ENCODE measurements at places on chromosomes 5 and 9. TPM values are rescaled to one million over a fixed set of nuclear protein-coding genes. Genes with fewer than 3 reads are reported as not detected.

The CDH9 gene
- total RNA-seq: not detected

The NSG2 gene
- not detected for total RNA-seq

DNA sequence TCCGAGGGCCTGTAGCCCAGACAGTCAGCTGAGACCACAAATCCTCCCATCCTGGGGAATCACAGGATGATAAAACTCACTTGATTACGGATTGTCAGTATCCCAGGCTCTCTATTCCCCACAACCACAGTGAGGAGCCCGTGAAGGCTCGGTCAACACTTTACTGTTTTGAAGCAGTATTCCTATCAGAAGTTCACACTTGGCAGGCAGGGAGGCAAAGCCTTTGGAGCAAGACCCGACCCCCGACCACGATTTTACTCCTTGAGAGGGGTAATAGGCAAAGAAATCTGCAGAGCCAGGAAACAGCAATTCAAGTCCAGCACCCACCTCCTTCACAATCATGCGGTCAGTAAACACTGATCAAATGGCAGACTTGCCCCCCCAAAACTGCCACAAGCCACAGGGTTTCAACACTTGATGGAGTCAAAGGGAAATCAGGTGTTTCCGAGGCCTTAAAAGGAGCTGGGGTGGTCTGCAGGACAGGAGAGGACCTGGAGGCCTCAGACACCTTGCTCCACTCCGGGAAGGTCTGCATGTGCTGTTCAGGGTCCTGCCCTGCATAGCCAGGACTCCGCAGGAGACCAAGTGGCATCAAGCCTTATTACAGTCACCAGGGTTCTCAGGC is 25.2 kb downstream of the BICD2 start:
- no peak for DNase-seq

GRCh38 chr5:7794823-7795222 is 56.1 kb downstream of the CFAP90 start:
- DNase-seq: no peak

DNA sequence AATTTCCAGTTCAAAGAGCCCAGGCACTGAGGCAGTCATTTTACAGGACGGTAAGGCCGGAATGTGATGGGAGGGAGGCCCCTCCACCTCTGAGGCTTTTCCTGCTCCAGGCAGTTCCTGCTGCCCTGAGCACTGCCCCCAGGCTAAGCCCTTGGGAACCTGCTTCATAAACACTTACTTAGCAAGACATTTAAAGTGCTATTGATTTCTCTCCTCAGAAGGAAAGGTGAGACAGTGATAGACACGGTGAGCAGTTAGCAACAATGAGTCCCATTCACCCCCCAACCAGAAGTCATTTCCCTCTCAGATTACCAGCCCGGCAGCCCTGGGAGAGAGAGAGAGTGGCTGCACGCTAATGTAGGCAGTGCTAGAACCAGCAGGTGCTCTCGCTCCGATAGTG is 462.5 kb downstream of the SPOCK1 start:
- no peak for DNase-seq

DNA sequence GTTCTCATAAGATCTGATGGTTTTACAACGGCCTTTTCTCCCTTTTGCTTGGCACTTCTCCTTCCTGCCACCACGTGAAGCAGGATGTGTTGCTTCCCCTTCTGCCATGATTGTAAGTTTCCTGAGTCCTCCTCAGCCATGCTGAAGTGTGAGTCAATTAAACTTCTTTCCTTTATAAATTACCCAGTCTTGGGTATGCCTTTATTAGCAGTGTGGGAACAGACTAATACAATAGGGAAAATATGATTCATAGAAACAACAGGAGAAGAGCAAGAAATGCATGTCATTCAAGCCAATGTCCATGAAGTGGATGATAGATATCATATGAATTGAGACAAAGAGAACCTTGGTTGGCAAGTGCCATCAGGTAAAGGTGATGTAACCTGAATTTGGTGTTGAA is 128.3 kb upstream of the HAPLN1 start:
- DNase-seq: no peak

DNA sequence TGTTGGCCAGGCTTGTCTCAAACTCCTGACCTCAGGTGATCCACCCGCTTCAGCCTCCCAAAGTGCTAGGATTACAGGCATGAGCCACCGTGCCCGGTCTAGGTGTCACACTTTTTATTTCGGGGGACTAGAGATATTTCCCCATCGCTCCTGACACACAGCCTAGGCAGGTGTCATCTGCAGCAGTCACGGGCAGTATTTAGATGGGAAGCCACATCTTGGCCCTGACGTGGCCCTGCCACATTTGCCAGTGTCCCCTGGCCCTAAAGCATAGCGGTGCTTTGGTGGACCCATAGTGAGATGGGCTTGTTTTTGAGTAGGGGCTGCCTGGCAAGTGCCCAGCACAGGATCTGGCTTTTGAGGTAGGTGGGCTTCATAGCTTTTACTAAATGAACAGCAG is 45.0 kb upstream of the LRRTM2 start:
- no peak for DNase-seq

DNA sequence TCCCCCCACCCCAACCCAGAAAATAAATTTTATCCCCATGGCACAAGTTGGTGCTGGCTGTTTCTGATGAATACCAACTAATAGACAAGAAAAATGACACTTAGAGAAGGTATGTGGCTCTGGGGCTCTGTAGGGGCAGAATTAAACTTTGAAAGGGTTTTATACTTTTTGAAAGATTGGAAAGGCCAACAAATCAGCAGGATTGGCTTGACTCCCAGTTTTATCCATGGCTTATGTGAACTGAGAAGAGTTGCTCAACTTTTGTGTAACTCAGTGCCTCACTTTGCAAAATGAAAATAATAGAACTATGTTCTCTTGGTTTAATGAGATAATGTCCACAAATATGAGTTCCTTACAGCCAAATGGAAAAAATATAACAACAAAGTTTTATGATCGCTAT is 288.9 kb upstream of the KIF2A start:
- DNase-seq: no peak

The GLDC gene
- total RNA-seq: 0.68 TPM

GRCh38 chr9:108933231-108933717 is 650 bp downstream of the ELP1 start:
- DNase-seq: no peak

- DNase-seq: no peak
Measured at GRCh38 chr5:166719991-166720390, 1571.5 kb upstream of the WWC1 start.

- DNase-seq: no peak
Measured at GRCh38 chr9:128747241-128747640, 23.3 kb upstream of the ZDHHC12 start.

The SPDL1 gene
- total RNA-seq: 50.4 TPM

DNA sequence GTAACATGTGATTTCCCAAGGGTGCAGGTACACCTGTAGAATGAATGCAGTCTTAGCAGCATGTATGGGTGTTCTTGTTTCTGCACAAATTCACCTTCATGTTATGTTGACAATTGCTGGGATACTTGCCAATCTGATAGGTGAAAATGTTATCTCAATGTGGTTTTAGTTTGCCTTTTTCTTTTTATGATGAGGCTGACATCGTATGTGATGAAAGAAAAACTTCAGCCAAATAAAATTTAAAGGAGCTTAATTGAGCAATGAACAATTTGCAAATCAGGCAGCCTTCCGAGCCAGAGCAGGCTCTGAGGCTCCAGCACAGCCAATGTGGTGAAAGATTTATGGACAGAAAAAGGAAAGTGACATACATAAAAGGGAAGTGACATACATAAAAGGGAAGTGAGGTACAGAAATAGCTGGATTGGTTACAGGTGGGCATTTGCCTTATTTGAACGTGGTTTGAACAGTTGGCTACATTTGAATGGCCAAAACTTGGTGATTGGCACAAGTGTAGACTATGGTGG is 10.5 kb downstream of the TAL2 start:
- no peak for DNase-seq
